M059J (cell line): ENCODE measurements at places on chromosomes 4 and X.

DNA sequence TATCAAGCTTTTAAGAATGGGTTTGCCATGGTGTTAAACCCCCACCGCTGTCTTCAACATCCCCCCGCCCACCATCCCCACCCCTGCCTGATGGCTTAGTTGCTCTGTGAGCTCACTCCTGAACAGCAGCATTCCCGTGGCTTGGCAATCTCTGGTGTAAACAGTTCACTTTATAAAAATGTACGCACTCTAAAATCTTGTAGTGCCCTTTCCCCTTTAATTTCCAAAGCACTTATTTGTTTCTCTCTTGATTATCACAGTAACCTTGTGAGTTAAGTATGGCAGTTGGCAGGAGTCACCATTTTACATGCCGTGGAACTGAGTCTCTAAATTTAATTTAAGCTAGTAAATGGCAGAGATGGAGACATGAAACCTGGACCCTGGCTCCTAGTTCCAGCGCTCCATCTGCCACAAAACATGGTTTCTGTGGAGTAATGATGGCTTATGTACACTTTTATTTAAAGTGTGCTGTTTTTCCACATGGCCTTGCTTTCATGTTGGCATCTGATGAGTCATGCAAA lies 123.1 kb downstream of the AFF1 start:
- DNase-seq: peak; percentile 50

DNA sequence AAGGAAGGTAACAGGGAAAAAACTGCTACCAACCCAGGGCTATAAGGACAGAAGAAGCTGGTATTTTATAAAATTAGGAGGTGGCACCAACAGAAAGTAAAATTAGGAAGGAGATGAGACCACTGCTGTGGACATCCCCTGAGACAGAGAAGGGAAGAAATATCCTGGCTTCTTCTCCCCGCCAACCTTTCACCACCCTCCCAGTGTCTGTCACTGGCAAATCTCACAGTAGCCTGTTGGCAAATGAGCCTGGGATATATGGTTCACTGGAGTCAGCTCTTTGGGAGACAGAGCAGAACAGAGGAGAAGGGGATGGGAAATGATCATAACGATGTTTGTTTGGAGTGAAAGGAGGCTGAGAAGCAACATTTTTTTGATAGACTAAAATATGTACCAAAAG lies 190.9 kb upstream of the PACRGL start:
- DNase-seq: no peak

- DNase-seq: peak; percentile 12
Observed at GRCh38 chr4:104649631-104650030, 154.9 kb upstream of the CXXC4 start.

GRCh38 chrX:19718642-19719041 lies 168.8 kb downstream of the SH3KBP1 start:
- DNase-seq: no peak

DNA sequence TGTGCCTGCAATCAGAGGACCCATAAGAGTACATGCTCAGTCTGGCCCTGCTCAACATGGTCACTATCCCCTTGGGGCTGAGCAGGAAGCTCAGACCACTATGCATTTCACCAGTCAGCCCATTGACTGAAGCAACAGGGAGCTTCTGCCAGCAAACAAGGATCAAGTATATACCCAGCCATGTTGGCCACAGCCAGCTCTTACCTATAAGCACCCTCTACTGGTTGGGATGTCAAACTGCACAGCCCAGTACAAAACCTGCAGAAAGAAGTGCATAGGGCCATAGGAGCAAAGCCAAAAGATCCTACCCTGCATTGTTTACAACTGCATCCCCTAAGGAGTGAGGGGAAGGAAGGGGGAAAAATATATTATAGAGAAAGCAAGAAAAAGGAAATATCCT lies 214.4 kb upstream of the CPEB2 start:
- DNase-seq: no peak
